Stimulated activated CD8-positive, alpha-beta memory T cell treated with anti-CD3 and anti-CD28 coated beads, Interleukin-15, amount 100 ng/mL, for 48 hours (primary cell): ENCODE measurements at places on chromosomes 1 and 21.

DNA sequence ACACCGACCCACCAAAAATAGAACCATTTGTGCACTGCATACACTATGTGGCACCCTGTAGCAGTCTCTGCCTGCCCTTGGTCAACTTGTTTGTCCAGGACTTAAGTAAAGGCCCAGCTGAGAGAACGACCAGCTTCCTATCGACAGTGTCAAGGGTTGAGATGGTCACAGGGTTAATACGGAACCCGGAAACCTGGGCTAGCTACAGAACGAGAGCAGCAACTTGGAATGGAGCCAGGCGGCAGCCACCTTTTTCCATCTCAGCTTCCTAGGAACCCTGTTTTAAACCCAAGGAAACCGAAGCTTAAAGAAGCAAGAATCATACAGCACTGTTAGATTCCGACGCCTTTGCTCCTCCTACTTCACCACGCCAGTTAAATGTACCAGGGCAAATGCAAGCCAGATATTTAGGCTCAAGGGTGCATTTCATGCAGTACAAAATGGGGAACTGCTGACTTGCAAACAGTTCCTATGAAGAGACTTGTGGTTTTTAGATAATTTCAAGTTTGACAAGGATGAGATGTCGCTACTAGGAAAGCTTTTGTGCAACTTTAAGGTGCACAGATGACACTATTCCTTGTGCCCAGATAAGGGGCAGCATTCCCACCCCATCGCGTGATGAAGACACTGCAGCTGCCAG, 35.5 kb downstream of the SLC66A1 start:
- DNase-seq, result no peak

DNA sequence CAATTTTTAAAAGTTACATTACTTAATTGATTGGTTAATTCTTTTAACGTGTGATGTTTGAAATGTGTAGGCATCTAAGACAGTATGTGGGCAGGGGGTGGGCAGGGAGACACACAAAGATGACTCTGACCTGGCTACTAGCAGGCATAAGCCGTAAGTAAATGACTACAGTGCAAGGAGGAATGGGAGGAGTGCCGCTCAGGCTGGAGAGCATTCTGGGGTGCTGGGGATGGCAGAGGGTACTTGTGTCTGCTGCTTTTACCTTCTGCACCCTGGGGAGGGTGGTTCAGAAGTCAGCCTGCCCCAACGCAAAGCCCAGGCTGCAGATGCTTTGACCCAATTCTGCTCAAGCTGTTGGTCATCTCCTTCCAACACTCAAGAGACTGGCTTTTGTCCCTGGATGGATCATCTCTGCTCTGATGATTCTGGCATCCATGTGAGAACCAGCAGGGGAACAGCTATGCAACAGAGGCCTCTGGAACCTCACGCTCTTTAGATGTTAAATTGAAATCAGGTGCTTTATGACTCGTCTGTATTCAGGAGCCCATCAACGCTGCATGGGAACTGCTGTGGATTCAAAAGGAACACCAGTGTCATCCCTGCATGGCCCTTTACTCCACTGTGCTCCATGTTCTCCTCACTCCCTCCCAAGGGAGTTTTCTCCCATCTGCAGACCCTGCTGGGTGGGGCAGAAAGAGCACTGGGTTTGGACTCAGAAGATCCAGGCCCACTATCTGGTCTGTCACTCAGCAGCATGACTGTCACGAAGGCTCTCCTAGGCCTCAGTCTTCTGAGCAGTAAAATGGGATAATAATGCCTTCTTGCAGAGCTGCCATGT, 78.8 kb downstream of the FAM78B start:
- DNase-seq, result no peak

GRCh38 chr1:61568460-61569302, 156.3 kb downstream of the TM2D1 start:
- no peak for DNase-seq

DNA sequence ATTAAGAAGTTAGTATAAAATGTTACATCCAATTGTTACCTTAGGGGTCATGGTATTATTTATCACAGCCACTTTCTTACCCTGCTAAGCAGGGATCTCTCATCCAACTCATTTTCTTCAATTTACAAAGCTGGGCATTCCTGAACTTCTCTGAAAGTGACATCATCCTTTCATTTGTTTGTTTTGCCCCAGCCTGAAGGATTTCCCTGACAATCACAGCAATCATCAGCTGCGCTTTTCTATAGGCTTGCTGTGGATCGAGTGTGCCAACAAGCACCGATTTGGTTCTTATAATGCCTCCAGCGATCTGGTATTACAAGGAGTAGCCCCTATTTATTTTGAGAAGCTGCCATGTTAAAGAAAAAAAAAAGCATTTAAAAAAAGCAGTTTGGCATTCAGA, 240.2 kb downstream of the USH2A start:
- no peak for DNase-seq

DNA sequence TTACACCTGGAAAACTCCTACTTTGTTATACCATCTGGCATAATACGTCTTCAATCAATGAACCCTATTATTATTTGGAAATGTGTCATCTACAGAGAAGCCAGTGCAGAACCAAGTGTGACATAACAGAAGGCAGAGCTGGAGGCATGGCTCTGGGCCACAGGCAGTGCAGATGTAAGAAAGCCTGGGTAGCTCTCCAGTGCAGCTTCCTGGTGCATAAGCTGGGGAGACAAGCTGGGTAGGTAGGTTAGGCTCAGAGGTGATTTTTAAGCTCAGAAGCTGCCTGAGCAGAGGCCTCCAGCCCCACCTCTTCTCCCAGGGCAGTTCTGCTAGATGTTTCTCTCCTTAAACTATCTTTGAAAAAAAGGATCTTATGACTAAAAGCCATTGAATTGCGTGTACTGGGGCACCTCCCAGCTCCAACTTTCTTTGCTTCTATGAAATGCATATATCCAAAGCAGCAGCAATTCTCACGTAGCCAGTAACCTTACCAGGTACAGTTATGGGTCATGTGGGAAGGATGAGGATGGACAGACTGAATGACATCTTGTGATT, 30.7 kb downstream of the AKNAD1 start:
- no peak for DNase-seq

GRCh38 chr1:20710469-20711284, 7.1 kb downstream of the KIF17 start:
- DNase-seq, result no peak

GRCh38 chr1:66041654-66042053, 249.0 kb downstream of the PDE4B start:
- no peak for DNase-seq

DNA sequence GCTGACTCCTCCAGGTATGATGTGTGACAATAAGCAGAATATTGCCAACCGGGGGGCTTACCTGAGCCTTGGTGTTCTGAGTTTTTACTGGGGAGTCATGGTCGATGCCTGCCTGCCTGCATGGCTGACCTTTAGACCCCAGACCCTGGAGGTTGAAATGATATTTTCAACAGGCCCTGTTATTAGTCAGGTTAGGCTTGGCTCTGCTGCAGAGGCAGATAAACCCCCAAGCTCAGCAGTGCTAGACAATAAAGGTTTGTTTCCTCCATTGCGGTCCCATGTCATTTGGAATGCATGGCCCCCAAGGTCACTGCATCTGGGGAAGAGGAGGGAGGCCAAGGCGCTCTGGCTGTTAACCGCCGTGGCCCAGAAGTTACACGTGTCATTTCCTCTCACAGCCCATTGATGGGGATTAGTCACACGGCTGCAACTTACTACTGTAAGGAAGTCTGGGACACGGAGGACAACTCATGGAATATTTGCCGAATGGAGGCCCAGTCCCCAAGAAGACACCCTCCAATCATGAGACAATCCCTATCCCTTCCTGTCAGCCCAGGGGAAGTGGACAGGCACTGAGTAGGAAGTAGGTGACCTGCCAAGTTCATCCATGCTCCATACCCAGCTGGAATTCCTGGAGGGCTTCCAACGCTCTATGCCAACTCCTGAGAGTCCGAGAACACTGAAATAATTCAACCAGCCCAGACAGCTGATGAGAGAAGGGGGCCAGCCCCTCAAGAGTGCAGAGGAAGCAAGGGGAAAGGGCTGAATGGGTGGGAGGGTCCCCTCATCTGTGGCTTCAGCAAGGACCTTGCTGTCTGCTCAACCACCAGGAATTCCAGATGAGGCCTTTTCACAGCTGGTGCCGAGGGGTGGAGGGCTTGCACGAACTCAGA, 97.3 kb downstream of the TAS1R2 start:
- DNase-seq, result no peak

GRCh38 chr1:187384504-187384903, 555.8 kb downstream of the PLA2G4A start:
- no peak for DNase-seq

GRCh38 chr1:2330519-2331199, 60.7 kb downstream of the MORN1 start:
- DNase-seq, result no peak

DNA sequence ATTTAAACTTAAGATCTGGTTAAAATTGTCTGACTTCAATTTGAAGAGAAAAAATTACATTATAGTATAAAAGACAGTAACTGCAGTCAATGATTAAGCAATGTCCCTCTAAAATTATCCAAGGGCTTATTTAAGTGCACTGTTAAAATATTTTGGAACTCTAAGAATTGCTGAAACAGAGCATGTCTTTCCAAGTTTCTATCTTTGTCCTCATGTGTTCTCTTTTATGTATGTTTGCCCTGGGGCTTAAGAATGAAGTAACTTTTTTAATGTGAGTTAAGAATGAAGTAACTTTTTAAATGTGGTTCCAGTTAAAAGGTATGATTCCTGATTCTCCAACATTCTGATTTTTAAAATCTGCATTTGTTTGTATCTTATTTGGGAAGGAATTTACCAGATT, 69.0 kb upstream of the MARK1 start:
- DNase-seq, result no peak

- no peak for DNase-seq
Observed at GRCh38 chr1:1439546-1440261, 4.2 kb downstream of the VWA1 start.

DNA sequence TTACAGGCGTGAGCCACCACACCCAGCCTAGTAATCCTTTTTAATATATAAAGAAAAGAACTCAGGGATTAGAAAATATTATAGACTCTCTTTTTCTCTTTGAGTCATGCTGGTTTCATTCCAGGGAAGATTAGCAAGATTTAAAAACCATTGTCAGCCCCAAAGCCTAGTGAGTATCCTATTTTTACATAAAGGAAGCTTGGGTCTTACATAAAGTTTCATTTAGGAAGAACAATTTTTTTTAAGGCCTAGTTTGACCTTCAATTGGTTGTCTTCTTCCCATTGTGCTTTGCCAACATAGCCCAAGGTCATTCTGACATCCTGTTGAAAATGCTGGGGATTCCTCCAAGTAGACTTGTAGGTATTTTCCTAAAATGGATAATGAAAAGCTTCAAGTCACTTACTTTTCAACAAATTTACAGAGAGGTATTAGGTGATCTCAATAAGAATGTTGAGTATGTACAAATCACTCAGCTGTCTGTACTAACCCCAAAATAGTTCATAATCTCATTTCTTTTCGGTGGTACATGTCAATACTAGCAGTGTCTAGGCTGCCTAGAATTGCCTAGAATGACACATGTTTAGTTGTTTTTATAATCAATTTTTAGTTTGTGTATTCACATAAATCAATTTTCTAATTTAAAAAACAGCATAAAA, 4.3 kb upstream of the KIF14 start:
- DNase-seq, result no peak

GRCh38 chr1:231240531-231240882, 505 bp upstream of the GNPAT start:
- no peak for DNase-seq

- no peak for DNase-seq
Observed at GRCh38 chr1:48671578-48671977, 105.1 kb downstream of the BEND5 start.

DNA sequence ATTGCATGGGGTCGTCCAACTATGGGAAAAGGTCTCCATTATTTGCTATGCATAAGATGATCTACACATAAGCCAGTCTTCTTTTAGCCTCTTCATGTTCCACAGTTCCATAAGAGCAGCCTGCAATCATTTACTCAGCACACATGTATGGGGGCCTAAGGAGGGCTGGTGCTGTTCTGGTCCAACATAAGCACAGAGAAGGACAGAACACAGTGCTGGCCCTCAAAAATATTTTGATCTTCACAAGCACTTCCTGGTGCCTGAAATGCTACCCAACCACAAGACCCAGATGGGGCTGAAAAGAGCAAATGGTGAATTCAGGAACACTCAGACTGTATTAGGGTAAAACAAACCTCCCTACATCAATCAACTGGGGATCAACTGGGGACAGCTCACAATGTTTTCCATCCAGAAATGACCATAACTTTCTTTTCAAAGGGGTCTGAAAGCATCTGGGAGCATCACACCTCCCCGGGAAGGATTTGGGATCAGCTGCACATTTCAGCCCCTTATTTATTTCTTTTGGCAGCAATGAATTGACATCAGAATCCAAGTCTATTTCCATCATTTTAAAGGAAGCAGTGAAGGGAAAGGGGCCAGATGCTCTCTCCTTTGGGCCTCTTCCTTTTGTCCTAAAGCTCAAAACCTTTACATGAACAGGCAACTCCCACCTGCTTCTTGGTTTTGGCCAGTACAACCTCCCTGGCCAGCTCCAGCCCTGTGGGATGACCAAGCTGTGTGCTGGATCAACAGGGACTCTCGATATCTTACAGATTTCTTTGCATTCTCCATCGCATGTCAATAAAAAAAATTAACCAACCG, 45.7 kb downstream of the KCNN3 start:
- DNase-seq, result no peak

GRCh38 chr21:37461479-37461878, 94.9 kb downstream of the DYRK1A start:
- DNase-seq, result no peak
